Dorsolateral prefrontal cortex (tissue), 122 donors: ENCODE measurements at places on chromosomes 6 and 20.

GRCh38 chr6:160162030-160162566, 40.5 kb downstream of the SLC22A1 start:
- DNase-seq: no peak

GRCh38 chr6:169792306-169793015, 41.0 kb downstream of the ERMARD start:
- peak; percentile 16 for DNase-seq

DNA sequence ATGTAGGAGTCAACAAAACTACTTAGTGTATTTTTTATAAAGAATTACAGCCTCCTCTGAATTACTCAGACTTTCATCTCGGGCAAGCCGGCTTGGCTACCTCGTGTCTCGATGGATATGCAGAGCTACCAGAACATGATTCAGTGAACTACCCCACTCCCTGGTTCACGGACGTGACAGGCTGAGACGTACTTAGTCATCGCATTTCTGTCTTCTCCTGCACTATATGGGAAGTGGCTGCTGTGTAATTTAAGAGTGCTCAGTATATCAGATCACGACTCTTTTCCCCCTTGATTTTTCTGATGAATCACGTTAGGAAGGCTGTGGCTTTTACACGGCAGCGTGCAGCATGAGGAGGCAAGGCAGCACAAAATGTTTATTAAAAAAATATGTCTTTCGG, 302.7 kb upstream of the ZFP64 start:
- no peak for DNase-seq

DNA sequence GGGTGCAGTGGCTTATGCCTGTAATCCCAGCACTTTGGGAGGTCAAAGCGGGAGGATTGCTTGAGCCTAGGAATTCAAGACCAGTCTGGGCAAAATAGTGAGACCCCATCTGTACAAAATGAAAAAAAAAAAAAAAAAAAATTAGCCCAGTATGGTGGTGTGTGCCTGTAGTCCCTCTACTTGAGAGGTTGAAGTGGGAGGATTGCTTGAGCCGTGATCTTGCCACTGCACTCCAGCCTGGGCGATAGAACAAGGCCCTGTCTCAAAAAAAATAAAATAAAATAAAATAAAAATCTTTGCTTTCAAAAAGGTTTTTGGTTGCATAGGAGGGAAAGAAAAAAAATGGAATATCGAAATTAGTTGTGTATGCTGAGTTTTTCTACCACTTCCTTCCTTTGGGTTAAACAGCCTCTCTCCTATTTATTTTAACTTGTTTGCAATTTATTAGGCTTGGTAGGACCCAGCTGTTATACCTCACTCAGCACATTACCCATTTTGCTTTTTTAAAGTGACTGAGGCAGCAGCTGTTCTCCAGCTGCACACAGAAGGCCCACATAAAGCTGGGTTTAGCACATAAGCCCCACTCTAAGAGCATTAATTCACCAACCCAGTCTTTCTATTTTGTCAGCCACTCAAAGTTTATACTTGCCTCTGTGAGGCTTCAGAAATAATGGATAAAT, 152.3 kb downstream of the ZFAND3 start:
- no peak for DNase-seq

- DNase-seq: no peak
Observed at GRCh38 chr6:1601158-1602048, 8.3 kb upstream of the FOXC1 start.

GRCh38 chr6:166640342-166641043, 13.4 kb upstream of the RPS6KA2 start:
- DNase-seq: no peak

GRCh38 chr20:23052904-23053303, 3.4 kb upstream of the THBD start:
- DNase-seq: no peak

GRCh38 chr6:39934131-39934757, at the start of gene MOCS1:
Gene MOCS1, minus strand, starts transcription at chr6:39934462. Its CDS starts 45 bp downstream, at chr6:39934417.
- peak; percentile 88 for DNase-seq

DNA sequence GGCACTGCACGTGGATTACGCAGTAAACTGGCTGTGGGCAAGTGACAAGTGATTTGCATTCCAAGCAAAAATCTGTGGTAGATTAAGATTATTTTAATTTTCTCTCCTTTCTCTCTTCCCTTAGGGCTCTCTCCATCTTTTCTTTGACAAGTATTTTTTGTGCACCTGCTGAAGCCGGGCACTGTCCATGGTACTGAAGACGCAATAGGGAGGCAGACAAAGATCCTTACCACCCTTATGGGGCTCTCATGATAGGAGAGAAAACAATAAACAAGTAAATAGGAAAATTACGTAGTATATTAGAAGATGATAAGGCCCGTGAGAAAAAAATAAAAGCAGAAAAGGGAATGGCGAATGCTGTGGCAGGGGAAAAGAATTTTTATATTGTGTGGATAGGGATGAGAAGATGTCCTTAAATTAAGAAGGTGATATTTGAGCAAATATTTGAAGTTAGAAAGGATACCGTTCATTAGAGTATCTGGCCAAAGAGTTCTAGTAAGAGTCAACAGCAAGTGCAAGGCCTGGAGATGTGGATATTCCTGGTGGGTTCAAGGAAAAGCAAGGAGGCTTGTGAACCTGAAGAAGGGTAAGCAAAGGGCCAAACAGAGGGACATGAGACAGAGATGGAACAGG, 146.0 kb downstream of the LAMP5 start:
- no peak for DNase-seq

DNA sequence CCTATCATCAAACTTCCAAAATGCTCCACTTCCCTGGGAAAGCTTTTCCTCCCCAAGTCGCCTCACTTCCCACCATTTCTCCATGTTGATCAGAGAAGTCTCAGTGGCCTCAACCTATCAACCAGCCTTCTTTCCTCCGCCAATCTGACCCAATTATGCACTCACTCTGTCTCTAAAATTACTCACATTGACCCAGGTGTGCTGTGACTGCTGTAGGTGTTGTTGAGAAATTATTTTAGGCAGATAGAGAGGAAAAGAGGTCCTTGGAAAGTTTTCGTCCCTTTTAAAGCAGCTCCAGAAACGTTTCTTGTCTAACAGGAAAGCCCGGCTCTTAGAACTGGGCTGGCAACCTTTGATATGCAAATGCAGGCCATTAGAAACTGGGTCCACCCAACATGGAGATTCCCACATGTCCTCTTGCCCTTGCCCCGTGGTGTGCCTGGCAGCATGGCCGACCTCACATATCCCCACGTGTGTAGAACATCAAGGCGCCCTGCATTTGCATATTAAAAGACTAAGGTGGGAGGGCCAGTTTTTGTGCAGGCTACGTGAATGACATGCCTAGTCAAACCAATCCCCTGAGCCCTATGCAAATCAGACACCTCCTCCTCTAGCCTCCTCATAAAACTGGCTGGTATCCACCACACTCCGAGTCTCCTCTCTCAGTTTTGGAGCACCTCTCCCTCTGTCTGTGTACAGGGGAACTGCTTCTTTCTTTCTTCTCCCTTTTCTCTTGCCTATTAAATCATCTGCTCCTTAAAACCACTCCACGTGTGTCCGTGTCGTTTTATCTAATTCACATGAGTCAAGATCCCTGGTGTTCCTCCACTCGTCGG, 12.9 kb downstream of the IPCEF1 start:
- no peak for DNase-seq

DNA sequence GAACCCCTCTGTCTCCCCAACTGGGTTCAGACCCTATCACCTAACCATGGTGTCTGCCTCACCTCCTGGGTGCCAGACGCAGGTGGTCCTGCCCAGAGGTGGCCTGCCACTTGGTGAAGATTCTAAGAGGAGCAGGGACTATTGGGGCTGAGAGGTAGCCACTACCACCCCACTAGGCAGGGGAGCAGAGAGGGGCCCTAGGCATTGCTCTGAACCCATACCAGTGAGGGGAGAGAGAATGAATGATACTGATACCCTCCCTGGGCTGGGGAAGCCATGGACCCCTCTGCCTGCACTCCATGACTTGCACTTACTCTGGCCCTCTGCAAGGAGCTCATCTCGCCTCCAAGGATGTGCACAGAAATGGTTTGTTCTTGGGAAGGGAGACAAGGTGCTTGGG, 31.7 kb upstream of the SPDEF start:
- peak; percentile 12 for DNase-seq

DNA sequence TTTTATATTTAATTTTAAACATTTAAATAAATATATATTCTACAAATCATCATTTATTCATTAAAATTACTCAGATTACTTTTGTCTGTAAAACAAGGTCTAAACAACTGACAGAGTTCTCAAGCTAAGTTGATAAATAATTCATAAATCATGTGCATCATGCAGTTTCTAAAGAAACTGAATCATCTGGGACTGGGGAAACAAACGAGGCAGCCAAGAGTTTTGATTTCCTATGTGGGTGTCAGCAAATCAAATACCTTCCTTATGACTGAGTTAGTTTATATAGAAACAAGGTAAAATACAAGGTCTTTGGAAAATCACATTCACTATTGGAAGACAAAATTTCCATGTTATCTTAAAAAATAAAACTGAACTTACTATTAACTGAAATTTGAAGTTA, 149.9 kb upstream of the BEND6 start:
- no peak for DNase-seq

DNA sequence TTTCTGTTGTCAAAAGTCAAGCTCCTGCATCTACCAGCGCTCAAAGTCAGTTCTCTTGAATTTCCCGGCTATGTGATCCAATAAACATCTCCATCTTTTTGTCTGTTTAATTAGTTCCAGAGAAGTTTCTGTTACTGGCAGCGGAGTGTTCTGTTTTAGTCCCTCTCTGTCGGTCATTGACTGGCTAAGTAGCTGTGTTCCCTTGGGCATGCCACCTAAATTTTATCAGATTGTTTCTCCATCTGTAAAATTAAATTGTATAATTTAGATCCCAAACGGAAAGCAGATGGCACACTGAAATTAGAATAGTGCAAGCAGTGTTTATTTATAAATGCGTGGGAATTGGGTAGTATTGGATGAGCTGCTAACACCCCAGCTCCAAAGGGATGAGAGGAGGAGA, 29.7 kb upstream of the PRL start:
- no peak for DNase-seq

DNA sequence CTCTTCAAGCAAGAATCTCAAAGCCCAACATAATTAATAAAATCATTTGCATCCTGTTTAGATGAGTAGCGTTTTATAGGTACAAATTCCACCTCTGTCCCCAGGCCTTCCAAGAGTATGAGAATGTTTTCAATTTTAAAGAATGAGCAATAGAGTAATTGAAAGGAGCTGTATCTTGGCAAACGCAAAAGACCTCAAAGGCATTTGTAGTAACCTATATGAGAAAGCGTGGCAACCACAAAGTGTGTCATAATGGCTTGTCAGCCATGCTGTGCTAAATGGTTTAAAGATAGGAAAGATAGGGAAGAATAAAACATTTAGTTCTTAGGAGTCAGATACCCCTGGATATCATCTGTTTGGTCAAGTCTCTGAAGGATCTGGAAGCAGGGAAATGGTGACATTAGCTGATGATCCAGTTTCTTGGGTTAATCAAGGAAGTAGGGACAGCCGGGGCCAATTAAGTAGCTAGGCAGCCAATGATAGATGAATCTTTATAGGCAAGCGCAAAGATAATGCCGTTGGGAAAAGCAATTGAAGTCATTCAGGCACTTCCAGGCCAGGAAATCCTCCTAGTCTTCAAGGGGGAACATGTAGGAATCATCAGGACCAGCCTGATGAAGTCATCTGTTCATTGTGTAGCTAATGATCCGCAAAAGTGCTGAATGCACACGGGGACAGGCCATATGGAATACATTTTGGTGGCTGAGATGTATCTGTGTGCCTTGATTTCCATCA, 71.5 kb upstream of the ISM1 start:
- DNase-seq: no peak

- DNase-seq: no peak
Observed at GRCh38 chr20:887137-887536, 29.0 kb downstream of the ANGPT4 start.

- DNase-seq: no peak
Observed at GRCh38 chr20:31760519-31761240, 21.6 kb downstream of the TPX2 start.

DNA sequence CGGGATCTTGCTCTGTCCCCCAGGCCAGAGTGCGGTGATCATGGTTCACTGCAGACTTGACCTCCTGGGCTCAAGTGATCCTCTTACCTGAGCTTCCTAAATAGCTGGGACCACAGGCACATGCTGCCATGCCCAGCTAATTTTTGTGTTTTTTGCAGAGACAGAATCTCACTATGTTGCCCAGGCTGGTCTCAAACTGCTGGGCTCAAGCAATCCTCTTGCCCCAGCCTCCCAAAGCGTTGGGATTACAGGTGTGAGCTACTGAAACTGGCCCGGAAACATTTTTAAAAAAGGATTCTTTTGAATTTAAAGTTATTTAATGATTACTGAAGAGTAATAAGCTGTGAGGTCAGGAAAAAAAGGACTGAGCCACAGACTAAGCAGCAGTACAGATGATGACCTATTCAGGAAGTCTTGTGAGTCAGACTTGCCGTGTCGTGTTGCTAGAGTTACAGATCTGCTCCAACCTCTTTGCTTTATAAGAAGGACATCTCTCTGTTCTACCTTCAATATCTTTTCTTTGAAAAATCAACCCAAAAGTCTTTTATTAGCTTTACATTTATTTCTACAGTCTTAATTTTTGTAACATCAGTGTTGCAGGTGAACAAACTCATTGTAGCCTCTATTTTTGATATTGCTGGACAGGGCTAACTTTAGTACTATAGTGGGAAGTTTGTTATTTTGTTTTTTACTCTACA, 108.7 kb downstream of the NCOA3 start:
- no peak for DNase-seq

- DNase-seq: no peak
Observed at GRCh38 chr6:137122612-137123011, 50.8 kb downstream of the IL22RA2 start.

DNA sequence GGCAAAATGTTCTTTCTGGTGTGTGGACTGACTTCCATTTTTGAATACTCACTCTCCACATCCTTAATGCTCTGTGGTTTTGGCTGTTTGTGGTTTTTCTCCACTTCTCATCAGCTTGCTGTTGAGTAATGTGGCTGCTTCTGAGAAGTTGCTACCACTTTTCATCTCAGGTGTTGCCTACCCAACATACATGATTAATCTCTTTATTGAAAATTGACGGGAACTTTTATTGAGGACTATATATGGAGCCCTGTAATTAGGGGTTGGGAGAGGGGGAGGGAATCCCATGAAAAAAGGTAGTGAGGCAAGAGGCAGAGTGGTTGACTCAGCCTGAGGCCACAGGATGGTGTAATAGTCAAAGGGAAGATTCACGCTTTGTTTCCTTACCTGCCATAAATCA, 17.6 kb downstream of the IL22RA2 start:
- DNase-seq: no peak

GRCh38 chr6:24093381-24093780, 32.6 kb upstream of the NRSN1 start:
- DNase-seq: no peak

DNA sequence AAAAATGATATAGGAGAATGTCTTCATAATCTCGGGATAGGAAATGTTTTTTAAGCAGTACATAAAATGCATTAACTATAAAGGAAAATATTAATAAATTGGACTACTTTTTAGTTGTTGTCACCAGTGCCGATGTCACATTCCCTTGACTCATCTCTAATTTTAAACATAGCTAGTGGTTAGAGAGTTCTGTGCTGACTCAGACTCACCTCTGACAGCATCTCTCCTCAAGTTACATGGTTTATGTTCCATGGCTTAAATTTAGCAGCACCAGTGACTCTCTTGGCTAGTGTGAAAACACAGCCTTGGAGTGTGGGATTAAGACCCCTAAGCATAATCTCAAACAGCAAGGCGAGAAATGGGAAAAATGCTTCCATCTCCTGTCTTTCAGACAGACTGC, 311.8 kb upstream of the MMS22L start:
- no peak for DNase-seq
